T-helper 2 cell treated with Interferon-gamma antibody and Interleukin-4, amounts not matched to agents 100 ng/mL and 5 ng/mL, for 36 hours (primary cell): ENCODE measurements at places on chromosomes 2 and 18. TPM values are rescaled to one million over a fixed set of nuclear protein-coding genes. Genes with fewer than 3 reads are reported as not detected.

Gene MTX2
- total RNA-seq: 15.8 TPM in 2 replicates

Gene LIMS2
- total RNA-seq: 23.1 and 24.2 TPM in 2 replicates

Gene CTNNA2
- not detected in 2 replicates for total RNA-seq

Gene TACR1
- total RNA-seq: not detected in 2 replicates

Gene AQP12B
- total RNA-seq: not detected in 2 replicates

Gene CEP68
- 7.0 and 7.4 TPM in 2 replicates for total RNA-seq

Gene TRIM54
- total RNA-seq: 0.16 TPM in 1 of 2 replicates, not detected in the other

Gene ZAP70
- 283 and 294 TPM in 2 replicates for total RNA-seq

Gene RUFY4
- 1.1 and 1.3 TPM in 2 replicates for total RNA-seq

Gene EMILIN1
- 1.1 and 1.5 TPM in 2 replicates for total RNA-seq

Gene HOXD11
- not detected in 2 replicates for total RNA-seq

Gene ANO7
- total RNA-seq: 0.32 and 0.52 TPM in 2 replicates

Gene NOL4
- not detected in 2 replicates for total RNA-seq

Gene SCYGR4
- total RNA-seq: not detected in 2 replicates

Gene HPCAL1
- total RNA-seq: 67.5 and 69.4 TPM in 2 replicates

Gene CXCR1
- total RNA-seq: 1.6 and 2.0 TPM in 2 replicates

Gene B3GNT7
- total RNA-seq: not detected in 2 replicates

Gene CYTIP
- 195 and 203 TPM in 2 replicates for total RNA-seq

Gene SLC11A1
- total RNA-seq: 0.16 and 0.27 TPM in 2 replicates
